Renal cortex interstitium (tissue), 15 donors: ENCODE measurements at places on chromosomes 16 and 17. TPM values are rescaled to one million over a fixed set of nuclear protein-coding genes. Genes with fewer than 3 reads are reported as not detected.

DNA sequence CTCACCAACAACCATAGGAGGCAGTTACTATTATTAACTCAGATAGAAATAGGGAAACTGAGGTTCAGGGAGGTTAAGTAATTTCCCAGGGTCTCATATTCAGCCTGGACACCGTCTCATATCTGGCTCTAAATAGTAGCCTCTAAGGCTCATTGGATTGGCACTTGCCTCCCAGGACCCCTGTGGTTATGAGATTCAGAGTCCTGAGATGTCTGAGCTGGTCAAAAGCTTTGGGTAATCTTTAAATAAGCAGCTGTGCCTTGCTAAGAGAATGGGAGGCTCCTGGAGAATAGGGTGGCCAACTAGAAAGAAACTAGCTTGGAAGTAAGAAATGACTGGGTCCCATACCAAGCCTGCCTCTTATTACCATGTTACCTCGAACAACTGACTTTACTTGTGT, 50.3 kb upstream of the CRHR1 start:
- no peak for DNase-seq

DNA sequence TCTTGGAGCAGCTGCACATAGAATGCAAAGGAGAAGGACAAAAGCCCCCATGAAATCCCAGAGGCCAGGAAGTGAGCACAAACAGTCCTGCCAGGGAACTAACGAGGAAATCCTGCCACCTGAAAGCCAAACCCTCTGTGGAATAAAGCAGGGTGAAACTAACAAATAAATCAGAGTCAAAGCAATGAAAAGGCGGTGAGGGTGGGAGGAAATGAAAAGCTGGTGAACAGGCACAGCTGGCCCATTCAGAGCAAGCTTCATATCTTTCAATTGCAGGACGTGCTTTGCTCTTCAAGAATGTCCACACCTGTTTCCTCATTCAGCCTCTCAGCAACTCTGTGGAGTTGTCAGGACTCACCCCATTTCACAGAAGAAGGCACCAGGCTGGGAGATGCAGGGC, 108.1 kb downstream of the ABCC12 start:
- DNase-seq = no peak

GRCh38 chr17:80377798-80378197, 37.2 kb upstream of the ENDOV start:
- no peak for DNase-seq

DNA sequence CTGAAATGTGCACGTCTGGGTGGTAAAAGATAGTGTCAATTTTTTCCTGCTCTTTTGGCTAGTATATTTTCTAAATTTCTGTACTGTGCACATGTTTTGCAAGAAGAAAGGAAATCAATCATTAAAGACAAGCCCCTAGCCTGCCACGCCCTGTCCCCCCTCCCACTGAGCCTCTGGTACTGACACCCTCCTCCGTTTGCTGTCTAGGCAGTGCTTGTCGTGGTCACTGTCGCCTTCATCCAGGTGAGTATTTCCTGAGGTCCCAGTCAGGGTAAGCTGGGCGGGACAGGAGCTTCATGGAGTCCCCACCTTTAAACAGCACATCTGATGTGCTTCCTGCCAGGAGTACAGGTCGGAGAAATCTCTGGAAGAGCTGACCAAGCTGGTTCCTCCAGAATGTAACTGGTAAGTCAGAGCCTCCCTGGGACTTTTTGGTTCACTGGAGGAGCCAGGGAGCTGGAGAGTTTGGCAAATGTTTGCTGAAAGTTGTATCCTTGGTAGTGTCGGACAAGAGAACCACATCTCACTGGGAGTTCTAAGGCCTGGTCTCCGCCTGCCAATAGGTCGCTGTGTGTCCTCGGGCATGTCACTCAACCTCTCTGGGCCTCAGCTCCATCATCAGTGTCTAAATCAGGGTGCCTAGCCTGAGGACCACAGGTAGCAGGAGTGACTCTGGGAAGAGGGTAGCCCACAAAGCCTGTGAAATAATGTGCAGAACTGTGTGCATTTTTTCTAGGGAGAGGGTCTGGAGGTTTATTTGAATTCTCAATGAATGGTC, 42.2 kb downstream of the ATP2C2 start:
- no peak for DNase-seq

- no peak for DNase-seq
Measured at GRCh38 chr16:369275-369865, 968 bp downstream of the MRPL28 start.

GRCh38 chr17:14731591-14731990, 430.7 kb downstream of the HS3ST3B1 start:
- DNase-seq = no peak

GRCh38 chr17:82400830-82401229, 17.3 kb upstream of the HEXD start:
- no peak for DNase-seq

DNA sequence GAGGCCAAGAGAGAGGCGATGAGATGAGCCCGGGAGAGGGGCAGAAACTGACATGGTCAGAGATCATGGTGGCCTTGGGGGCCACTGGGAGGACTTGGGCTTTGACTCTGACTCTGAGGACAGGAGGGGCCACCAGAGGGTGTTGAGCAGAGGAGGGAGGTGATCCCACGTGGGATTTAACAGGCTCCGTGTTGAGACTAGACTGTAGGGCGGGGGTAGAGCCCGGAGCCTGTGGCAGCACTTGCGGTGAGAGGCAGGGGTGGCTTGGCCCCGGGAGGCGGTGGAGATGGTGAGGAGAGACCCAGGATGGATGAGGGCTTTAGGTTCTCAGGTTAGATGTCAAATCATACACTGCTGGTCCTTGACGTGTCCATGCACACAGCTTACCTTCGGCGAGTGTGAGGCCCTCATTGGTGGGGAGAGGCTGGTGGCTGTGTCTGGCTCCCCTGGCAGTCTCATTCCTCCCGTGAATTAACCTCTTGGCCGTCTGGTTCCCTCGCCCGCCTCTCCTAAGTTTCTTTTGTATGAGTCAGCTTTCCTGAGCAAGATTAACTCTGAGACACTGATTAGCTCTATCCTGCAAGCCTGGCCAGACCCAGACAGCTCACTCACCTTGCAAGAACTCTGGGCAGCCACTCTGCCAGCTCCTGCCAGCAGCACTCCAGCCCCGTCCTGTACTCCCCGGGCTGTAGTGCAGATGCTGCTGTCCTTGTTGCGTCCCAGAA, 39.7 kb downstream of the VPS35L start:
- DNase-seq = no peak

GRCh38 chr17:79838522-79839274, 542 bp downstream of the CBX4 start:
- no peak for DNase-seq

- no peak for DNase-seq
Measured at GRCh38 chr16:1305823-1306222, 3.6 kb upstream of the UBE2I start.

- DNase-seq = no peak
Measured at GRCh38 chr17:80164185-80164584, 5.6 kb upstream of the CARD14 start.

DNA sequence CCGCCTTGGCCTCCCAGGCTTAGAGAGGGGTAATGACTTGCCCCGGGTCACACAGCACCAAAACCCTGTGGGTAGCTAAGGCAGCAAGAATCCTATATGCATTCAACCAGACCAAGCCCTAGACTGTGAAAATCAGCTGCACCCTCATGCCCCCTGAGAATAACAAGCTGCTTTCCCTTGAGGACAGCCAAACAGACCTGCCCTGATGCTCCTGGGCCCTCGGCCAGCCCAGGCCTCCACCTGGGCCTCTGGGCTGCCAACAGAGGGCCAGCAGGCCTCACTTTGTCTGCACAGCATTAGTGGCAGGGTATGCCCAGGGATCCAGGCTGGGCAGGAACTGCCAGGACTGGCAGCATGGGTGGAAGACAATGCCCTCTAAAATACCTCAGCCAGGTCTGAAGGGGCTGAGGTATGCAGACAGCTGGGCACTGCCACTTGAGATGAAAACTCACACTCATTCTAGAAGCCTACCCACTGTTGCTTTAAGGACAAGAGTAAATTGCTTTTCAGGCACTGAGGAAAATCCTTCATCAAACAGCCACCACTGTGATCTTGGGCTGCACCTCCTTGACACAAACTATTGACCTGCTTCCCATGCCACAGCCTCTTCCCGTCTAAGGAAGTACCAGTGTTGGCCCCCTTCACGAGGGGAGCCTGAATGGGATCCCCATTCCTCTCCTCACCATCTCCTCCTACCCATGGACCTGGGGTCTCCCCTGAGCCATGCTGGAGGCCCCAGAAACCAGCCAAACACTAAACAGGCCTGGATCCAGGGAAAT, 8.8 kb downstream of the ST3GAL2 start:
- no peak for DNase-seq

DNA sequence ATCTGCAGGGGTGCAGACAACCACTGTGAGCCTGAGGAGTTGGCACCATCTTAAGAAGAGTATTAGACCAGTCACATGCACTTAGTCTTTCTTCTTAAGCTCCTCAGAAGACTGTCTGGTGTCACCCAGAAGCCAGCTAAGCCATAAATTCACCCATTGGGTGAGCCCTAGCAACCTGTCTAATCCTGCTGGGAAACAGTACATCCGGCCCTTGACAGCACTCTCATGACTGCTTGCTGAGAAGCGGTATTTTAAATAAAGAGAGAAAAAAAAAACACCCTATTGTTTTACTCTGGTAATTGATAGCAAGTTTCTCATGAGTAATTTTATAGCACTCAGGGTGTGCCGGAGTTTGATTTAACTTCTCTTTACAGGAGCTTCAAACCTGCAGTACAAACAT, 134.7 kb downstream of the SOX9 start:
- DNase-seq = no peak

- DNase-seq = no peak
Measured at GRCh38 chr17:19402171-19402570, 8.9 kb upstream of the RNF112 start.

DHRS7C gene
- polyA plus RNA-seq = not detected

TPSD1 gene
- polyA plus RNA-seq = not detected

UBALD2 gene
- polyA plus RNA-seq = 24.9 TPM

SLC4A1 gene
- polyA plus RNA-seq = 9.1 TPM

IQCK gene
- polyA plus RNA-seq = 46.3 TPM

GAS7 gene
- polyA plus RNA-seq = 16.9 TPM

TMEM114 gene
- polyA plus RNA-seq = 0.11 TPM

MGAT5B gene
- 2.4 TPM for polyA plus RNA-seq
